Right cardiac atrium (tissue), 5 donors: ENCODE measurements at places on chromosomes 3 and 15.
A peak's percentile ranks its signal among the peaks of the same experiment; 100 is the strongest.

GRCh38 chr3:187318819-187319616, 27.5 kb upstream of the MASP1 start:
- DNase-seq = peak; percentile 57

DNA sequence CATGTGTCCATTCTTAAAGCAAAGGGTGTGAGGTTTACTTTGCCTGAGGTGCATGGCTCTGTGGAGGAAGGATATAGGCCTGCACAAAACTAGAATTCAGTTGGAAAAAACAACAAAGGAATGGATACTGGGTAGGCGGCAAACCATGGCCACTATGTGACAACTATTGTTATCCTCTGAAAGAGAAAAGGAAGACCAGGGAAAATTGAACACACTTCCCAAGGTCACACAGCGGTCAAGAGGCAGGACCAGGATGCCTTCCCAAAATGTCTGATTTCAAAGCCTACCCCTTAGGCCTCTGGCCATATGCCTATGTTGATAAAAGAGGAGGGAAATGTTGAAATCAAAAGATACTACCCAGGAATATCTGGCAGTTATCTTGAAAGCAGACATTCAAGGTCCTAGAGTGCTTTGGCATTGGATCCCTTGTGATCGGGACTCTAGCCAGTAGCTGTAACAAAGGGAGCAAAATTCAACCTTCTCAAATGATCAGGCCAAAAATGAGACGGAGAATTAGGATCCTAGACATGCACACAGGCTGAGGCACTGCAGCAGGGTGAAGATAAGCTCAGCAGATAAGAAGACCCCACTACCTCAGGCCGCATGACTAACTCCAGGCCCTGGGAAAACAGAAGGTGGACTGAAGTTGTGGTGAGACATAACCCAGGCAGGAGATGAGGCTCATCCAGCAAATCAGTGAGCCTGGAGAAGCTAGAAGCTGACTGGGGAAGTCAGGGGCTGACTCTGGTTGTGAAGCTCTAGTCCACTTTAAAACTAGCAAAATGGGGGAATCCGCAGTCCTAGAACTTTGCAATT, 292.2 kb downstream of the NEK10 start:
- DNase-seq = no peak

GRCh38 chr15:72063186-72063585, 54.8 kb downstream of the MYO9A start:
- DNase-seq = no peak

DNA sequence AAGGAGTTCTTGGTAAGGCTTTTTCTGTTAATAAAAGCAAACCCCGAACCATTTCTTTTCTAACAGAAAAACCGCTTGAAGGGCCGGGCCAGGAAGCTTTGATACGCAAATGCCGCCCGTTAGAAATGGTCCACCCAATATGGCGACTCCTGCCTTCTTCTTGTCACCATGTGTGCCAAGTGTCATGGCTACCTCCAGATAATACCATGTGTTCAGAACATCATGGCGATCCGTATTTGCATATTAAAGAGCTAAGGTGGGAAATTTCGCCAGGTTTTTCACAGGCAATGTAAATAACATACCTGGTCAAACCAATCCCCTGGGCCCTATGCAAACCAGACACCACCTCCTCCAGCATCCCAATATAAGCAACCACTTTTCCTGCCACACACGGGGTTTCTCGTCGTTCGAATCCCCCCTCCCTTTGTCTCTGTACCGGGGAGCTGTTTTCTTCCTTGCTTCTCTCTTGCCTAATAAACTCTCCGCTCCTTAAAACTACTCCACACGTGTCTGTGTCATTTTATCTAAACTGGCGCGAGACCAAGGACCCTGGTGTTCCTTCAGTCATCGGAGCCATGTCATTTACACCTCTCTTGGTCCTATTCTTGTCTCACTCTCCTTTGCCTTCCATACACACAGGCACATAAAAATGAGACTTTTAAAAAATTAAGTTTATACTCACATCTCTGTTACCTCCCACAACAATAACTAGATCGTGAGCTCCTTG, 34.5 kb downstream of the NCEH1 start:
- DNase-seq = no peak

- no peak for DNase-seq
Observed at GRCh38 chr3:197539651-197540051, 16.1 kb downstream of the BDH1 start.

DNA sequence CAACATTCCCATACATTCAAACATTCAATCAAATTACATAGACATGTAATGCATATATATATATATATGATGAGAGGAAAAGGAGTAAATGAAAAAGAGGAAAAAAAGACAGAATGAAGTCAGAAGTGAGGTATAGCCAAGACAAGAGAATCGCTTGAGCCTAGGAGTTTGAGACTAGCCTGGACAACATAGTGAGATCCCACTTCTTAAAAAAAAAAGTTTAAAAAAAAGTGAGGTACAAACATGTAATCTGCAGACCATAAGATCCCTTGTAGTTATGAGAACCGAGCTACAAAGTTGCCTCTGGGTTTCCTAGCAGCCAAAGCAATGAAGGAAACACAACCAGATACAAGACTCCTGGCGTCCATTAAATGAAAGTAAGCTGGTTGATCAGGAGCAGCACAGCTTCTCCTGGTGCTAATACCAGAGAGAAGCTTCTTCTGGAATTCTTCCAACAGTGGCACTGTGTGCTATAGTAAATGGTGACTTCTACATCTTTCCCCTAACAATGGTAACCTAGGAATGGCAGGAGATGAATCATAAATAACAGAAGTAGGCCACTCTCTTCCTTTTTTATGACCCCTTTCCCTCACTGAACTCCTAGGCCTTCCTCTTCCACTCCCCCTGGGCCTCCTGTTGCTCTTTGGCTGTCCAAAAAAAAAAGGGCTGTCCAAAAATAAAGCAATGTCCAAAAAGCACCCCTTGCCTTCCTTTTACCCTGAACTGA, 3.5 kb downstream of the KCNMB3 start:
- no peak for DNase-seq

- no peak for DNase-seq
Observed at GRCh38 chr15:61997786-61998185, 62.5 kb downstream of the VPS13C start.

DNA sequence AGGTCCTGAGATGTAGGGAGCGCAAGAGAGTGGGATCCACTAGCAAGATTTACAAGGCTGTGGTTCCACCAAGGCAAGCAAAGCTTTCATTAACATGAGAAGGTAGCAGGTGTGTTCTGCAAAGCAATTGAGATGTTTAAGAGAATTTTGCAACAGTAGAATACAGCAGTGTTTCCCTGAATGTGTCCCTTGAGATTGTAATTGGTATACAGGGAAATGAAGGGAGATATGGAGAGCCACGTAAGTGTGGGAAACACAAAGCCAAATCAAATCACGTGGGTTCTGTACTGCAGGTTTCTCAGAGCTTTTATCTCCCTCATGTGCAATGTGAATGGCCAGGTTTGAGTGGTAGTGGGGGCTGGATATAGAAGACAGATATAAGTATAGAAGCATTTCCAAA, 67.3 kb downstream of the ATG7 start:
- no peak for DNase-seq

- peak; percentile 8 for DNase-seq
Observed at GRCh38 chr15:68325726-68326125, 48.2 kb downstream of the FEM1B start.

DNA sequence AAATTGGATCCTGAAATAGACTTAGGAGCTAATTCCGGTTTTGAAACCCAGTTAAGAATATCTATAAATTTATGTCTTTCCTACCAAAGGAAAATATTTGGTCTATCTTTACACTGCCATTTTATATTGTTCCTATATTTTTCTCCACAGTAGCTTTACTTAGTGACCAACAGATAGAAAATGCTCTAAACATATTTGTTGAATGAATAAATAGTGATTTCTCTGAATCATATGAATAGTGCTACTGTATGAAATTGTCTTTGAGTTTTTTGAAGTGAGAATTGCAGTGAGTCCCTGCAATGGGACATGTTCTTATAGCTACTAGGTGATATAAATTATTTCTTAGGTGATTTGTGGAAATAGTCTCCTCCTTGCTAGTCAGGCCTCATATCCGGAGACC, 18.5 kb upstream of the EID1 start:
- DNase-seq = no peak

DNA sequence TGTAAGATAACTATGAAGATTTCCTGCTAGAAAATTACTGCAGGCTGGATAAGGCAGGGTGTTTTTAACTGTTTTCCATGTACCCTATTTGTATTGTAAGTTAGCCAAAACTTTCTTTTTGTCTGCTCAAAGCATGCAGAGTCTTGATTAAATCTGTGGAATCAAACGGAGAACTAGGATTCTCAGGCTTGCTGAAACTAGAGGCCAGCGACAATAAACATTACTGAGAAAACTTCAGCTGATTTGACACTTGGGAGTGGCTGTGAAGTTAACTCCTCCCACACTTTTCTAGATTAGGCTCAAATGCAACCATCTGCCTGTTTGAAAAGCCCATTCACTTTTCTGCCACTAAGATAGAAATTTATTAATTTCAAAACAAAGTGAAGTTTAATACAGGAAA, 153.2 kb upstream of the FRMD4B start:
- DNase-seq = no peak
